IMR-90 (cell line): ENCODE measurements at places on chromosomes 2 and 18. TPM values are rescaled to one million over a fixed set of nuclear protein-coding genes. Genes with fewer than 3 reads are reported as not detected.
A peak's percentile ranks its signal among the peaks of the same experiment; 100 is the strongest.

Gene EGR4
- total RNA-seq: not detected in 2 replicates

Gene FAM237A
- not detected in 2 replicates for total RNA-seq

DNA sequence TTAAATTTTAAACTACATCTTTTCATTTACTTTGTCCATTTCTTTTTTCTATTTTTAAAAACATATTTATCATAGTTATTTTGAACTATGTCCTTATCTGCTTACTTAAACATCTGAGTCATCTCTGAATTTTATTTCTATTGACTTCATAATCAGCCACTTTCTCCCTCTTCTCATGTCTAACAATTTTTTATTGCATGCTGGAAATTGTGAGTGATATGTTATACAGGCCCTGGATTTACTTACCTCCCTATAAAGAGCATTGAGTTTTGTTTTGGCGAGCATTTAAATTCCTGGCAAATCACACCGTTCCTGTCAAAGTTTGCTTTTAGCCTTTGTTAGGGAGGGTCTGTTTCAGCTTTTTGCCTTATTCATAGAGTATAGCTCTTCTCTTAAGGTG lies 39.3 kb downstream of the KCNIP3 start:
- H3K4me3 ChIP-seq: no peak overlapping the region
- DNase-seq: no peak
- peaks cover 15% of the 10 kb centered on the region for H3K27me3 ChIP-seq

GRCh38 chr2:48601349-48601748 lies 16.3 kb upstream of the GTF2A1L start:
- peaks cover 3% of the 10 kb centered on the region; the same call in 1 of the 2 replicates for H3K36me3 ChIP-seq
- H3K4me1 ChIP-seq: peaks cover 7% of the 10 kb centered on the region
- peak overlapping the region; percentile 55; the same call in 1 of the 2 replicates for H3K27ac ChIP-seq
- no peaks in the 10 kb centered on the region for H3K27me3 ChIP-seq

DNA sequence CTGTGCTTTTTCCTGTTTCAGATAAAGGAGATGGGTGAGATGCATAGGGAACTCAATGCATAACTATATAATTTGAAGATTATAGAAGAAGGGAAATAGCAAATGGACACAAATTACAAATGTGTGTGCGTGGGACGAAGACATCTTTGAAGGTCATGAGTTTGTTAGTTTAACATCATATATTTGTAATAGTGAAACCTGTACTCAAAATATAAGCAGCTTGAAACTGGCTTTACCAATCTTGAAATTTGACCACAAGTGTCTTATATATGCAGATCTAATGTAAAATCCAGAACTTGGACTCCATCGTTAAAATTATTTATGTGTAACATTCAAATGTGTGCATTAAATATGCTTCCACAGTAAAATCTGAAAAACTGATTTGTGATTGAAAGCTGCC lies 16.4 kb upstream of the MSH2 start:
- DNase-seq: no peak

DNA sequence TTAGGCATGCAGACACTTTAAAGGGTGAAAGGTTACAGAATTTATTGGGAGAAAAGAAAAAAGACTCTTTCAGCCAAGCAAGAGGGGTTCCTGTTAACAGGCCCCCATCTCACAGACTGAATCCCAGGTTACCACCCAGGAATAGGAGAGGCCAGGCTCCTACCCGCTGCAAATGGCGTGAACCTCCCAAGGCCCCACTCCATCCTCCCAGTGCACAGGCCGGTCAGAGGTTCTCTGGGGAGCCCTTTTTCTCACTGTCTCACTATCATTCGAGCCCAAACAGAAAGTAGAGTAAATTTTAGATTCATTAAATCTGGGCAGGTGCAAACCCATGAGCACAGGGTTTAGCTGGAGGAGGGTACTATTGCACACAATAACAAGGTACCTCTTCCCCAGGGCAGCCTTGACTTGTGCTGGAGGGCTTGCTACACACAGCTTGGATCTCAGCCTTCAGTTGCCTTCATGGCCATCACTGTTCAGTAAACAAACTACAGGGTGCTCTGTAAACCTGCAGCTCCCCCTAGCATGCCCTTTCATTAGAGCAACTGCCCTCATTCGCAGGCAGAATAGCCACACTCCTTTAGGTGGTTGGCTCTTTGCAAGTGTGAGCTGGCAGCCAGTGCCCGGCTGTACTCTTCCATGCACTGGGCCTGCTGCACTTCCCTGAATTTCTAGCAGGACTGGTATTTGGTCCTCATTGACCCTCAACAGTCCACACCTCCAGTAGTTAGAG lies 7.3 kb upstream of the PLEK start:
- no peak overlapping the region for H3K4me3 ChIP-seq
- peak; percentile 58 for DNase-seq
- no peak overlapping the region for H3K27ac ChIP-seq
- H3K4me1 ChIP-seq: no peaks in the 10 kb centered on the region; the same call in 1 of the 2 replicates

DNA sequence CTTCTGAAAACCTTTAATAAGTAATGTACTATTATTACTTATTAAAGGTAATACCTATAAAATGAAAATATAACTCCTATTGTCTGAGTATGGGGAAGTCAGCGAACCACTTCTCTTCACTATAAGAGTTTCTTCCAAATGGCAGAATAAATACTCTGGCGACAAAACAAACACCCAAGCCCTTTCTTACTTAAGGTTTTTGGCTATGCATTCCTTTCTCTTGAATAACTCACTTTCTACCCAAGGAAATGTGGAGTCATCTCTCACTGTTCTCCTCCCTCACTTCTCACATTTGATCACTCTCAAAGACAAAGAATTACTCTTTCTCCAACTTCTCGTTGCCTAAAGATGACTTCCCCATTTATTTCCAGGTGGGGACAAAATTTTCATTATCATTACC lies 816.8 kb upstream of the CRIM1 start:
- H3K36me3 ChIP-seq: no peaks in the 10 kb centered on the region
- no peaks in the 10 kb centered on the region for H3K27me3 ChIP-seq
- no peak for DNase-seq
- no peak overlapping the region for H3K27ac ChIP-seq

DNA sequence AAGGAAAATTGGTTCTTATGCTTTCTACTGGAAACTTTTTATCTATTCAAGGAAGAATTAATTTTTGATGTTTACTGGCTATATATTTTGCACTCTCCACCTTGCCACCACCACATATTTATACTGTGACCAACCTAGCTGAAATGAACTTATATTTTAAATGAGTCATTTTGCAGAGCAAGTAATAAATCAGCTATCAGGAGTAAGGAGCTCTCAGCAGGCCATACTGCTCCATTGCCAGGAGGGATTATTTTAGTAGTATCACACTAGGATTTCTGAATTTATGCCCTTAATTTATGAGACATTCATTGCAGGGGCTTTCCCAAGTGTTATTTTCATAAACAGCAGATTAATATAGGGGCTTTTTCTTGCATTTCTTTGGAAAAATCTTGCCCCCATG lies 125.8 kb upstream of the CYP1B1 start:
- H3K4me3 ChIP-seq: no peak overlapping the region
- H3K36me3 ChIP-seq: no peaks in the 10 kb centered on the region
- H3K4me1 ChIP-seq: no peaks in the 10 kb centered on the region
- H3K27ac ChIP-seq: no peak overlapping the region
- H3K27me3 ChIP-seq: peaks cover 8% of the 10 kb centered on the region
